ENCODE measurements at places on chromosomes 5 and 9. TPM values are rescaled to one million over a fixed set of nuclear protein-coding genes. Genes with fewer than 3 reads are reported as not detected.

LRRC70 gene
- polyA plus RNA-seq = 5.1 TPM

DNA sequence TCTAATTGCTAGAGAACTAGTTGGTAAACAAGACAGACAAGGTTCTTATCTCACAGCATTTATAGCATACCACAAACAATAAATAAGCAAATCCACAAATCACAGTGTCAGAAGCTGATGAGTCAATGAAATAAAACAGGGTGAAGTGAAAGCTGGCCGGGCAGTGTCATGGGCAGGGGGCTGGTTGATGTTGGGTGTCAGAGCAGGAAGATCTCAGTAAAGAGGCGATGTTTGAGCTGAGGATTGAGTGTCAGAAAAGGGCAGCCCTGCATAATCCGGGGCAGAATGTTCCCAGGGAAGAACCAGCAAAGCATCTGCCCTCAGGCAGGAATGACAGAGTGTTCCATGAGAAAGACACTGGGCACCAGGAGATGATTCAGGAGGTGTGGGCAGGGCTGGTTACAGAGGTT lies 183.4 kb downstream of the GOLPH3 start:
- DNase-seq = no peak

DNA sequence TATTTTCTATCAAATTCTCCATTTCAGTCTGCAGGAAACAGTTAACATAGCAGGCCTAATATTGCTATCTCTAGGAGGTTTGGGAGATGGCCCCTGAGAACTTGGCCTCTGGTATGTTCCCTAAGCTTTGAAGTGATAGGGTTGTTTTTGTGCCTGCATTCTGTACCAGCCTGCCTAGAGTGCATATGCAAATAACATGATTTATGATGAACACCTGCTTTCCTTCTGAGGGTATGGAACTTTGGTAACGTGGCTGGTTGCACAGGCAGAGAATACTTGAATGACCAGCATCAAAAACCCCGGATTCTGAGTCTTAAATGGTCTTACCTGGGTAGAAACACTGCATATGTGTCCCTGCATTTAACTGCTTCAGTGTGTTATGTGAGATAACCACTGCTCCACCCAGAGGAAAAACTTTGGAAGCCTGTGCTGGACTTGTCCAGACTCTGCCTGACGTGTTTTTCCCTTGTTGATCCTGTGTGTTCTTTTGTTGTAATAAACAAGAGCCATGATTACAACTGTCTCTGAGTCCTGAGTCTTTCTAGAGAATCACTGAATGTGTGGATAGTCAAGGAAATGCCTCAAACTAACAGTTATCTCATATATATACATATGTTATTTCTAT lies 111.3 kb upstream of the ABCA1 start:
- no peak for DNase-seq

RMND5B gene
- 31.1 TPM for polyA plus RNA-seq

PRLR gene
- 0.40 TPM for polyA plus RNA-seq

PCDHB13 gene
- polyA plus RNA-seq = 3.2 TPM

DNA sequence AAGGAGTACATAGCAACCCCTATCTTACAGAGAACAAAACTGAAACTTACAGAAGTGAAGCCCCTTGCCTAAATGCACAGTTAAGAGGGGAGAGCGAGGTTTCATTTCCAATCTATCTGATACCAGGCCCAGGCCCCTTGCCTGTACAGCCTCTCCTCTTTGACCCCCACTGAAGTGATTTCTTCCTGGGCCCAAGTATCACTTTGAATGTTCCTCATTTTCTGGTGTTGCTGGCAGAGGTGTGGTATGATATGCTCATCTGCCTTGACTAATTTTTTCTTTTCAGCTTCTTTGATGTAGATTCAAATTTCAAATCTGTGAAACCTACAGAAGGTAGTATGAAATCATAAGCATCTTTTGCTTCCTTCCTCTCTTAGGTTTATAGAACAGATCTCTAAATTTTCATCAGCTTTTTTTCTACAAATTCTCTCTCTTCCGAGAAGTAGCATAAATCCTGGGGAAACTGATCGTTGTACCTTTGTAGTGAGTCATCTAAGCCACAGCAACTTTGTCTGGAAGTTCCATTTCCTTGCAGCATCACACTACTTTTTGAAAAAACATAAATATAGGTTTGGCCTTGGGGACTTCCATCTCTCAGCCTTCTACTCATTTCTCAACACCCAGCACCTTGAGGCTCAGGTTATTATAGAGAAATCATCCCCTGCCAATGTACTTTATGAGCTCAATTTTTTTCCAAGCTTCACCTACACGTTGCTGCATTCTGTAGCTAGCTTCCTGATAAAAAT lies 402.4 kb upstream of the PTGER4 start:
- no peak for DNase-seq

ZFP2 gene
- polyA plus RNA-seq = 2.4 TPM

DNA sequence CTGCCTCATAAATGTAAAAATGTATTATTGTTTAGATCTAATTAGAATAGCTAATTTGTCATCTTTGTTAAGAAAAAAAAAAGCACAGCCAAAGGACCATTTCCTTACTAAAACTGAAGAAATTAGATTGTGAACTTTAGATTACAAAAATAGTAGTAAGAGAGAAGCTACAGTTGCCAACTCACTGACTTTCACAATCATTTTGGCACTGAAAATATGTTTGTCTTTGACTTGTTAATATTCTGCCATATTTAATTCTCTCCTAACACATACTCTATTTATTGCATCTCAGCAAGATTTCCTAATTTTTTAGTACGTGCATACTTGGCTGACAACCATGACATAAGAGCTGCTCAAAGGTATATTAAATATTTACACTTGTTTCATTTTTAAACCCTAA lies 297.1 kb downstream of the TUSC1 start:
- no peak for DNase-seq
